ENCODE measurements at places on chromosomes 16 and 17.

- no peak for DNase-seq
Observed at GRCh38 chr17:55334881-55335540, 70.3 kb downstream of the HLF start.

GRCh38 chr17:80558046-80558445 is 13.4 kb downstream of the RPTOR start:
- no peak for DNase-seq

- DNase-seq, result no peak
Observed at GRCh38 chr17:64016974-64017373, 3.5 kb downstream of the ICAM2 start.

- no peak for DNase-seq
Observed at GRCh38 chr17:38702916-38703741, 1.9 kb upstream of the MLLT6 start.

DNA sequence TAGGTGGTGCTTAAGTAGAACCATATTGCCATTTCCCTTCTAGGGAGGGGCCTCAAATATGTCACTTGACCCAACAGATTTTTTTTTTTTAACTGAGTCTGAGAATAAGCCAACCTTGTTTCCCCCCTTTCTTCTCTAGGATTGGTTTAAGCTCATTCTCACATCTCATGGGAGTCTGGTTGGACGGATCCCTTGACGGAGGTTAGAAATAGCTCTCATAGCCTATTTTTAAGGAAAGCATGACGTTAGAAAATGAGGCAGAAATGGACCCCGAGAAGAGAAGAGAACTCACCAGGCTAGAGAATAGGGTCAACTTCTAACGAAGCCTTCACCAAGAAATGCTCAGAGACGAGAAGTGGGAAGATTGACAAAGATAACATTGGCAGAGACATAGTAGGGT is 95.1 kb upstream of the ZFHX3 start:
- DNase-seq, result no peak

DNA sequence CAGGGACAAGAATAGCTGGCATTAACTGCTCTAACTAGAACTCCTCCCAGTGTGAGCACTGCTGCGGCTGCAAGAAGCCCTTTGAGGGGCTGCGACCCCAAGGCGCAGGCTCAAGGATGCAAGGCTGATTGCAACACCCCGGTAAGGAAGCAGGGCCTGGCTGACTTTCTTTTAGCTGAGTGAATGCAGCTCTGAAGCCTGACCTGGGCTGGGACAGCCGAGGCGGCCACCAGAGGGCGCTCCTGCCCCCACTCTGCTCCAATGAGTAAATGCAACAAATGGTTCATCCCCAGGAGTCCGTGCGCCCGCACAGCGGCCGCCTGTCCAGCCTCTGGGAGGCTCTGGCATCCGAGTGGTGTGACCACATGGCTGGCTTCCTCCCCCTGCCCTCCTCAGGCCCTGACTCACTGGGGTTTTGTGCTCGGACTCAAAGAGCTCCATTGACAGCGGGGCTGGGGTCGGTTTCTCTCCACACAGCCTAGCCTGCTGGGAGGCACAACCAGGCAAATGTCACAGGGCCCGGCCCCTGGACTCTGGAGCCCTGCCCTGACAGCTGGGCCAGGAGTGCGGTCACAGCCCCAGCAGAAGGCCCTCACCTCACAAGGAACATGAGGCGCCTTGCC is at the start of gene SMIM5:
Gene SMIM5, plus strand, starts transcription at position 572 of the 623 bp plus-strand sequence. CDS start 6,768 bp downstream, outside the sequence.
- peak; percentile 96 for DNase-seq

GRCh38 chr16:46900455-46901235 is 16.5 kb downstream of the GPT2 start:
- DNase-seq, result no peak

DNA sequence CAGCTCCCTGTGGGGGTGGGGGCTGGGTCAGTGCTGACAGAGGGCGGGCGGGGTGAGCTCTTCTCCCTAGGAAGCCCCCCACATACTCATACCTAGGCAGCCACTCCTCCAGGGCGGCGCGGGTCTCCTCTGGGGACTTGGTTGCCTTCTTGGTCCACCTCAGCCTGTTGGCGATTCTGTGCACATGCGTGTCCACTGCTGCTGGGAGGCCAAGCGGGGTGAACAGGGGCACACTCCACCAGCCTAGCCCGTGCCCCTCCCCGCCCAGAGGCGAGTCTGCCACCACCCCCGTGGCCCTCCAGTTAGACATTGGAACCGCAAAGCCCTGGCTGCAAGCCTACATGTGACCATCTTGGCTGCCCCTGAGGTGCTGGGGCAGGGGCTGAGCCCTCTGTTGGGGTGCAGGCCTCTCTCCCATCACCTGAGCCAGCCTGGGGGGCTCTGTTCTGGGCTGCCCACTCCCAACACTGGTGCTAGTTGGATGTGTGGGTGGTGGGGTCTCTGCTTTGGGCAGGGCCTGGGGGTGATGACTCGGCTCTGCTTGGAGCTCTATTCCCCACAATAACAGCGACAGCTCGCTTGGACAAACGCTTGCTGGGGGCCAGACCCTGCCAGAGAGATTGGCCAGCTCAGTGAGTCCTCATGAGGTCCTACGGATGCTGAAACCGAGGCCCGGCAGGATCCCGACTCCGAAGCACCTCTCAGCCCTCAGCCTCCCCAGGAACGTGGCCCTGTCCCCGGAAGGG is 7.4 kb downstream of the NTHL1 start:
- DNase-seq, result no peak

DNA sequence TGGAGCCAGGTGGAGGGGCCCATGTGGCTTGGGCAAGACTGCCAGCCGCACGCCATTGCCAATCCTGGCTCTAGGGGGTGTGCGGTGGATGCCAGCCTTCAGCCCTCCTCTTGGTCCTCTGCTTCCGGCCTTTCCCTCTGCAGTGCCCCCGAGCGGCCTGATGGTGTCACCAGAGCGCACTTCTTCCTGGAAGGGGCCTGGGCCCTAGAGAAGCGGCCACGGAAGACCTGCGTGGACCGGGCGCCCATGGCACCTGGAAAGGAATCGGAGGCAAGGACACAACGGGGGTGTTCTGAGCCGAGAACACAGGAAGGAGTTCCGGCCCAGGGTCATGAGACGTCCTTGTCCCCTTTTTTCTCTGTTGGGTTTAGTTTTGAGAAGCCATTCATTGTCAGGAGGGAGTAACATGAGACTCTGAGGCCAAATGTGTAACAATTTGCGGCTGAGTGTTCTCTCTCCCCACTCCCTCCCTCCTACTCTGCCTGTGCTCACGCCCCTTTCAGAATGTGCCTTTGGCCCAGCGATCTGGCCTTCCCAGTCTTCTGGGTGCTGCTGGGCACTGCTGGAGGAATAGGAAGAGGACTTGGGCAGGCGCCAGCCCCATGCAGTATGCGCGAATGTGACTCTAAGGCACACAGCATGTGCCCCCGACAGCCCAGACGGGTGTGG is 92.8 kb downstream of the IRX3 start:
- DNase-seq, result peak; percentile 92

DNA sequence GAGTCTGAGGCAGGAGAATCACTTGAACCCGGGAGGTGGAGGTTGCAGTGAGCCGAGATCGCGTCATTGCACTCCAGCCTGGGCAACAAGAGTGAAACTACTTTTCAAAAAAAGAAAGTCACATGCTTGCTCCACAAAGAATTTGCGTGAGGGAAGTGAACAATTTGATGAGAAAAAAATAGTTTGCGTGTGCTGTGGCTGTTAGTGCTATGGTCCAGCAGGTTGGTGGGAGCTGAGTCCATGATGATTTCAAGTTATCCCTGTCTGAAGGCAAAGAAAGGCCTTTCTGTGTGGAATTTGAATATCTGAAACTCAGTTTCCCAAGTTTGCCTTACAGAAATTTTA is 21.0 kb downstream of the PRCD start:
- DNase-seq, result no peak

DNA sequence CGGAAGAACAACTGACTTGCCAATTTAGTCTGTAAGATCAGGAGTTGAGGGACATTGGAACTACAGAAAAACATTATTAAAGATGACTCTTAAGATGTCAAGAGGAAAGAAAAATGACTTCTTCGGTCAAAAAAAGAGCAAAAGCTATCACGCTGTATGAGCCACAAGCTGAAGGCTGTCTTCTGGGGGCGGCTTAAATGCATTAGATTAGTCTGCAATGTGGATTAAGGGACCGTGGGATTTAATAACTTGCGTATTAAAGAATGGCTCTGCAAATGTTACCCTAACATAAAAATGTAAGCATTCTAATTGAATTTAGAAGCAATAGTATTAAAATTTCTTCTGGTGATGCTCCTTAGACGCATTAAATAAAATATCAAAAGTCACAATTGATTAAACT is 108.6 kb downstream of the PITPNC1 start:
- DNase-seq, result no peak

DNA sequence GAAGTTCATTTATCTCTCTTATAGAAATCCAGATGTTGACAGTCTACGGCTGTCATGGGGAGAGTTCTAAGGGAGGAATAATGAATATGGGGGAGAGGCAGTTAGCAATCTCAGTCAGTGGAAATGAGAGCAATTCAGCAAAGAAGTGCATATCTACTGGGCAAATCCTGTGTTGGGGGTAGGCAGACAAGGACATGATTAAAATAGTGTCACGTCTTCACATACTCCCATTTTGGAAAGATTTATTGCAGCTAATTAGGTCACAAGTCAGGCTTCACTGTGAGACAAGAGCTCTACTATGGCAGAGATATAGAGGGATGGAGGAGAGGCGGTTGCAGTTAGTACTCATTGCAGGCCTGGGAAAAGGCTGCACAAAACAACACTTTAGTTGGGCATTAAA is 29.8 kb downstream of the LRRC36 start:
- DNase-seq, result no peak

DNA sequence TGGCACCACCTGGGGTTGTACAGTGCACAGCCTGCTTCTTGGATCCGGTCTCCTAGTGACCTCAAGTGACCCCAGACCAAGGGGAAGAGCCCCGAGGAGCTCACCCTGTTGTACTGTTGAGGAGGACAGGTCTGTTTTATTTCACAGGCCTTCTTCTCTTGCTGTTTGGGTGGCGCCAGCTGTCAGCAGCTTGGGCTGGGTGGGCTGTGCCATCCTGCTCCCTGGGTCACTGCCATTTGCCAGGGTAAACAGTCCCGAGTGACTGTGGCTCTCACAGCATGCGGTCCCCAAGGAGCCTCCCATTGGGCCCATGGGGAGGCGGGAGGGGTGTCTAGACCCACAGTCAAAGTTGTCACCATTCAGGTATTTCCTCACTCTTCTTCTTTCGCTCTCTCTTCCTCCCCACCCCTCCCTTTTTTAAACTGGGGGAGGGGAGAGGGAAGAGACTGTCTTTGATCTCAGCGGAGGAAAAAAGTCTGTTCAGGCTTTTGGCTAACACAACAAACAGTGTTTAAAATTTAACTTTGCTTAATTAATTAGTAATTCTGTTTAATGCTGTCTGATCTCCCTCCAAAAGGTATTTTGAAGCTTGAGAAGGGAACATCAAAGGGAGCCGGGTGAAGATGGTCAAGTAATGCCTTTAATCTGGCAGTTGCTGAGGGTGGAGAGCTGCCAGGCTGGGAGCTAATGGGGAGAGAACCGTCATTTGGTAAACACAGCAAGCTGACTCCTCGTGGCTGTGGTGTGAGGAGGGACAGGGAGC is 64.0 kb downstream of the SNX20 start:
- no peak for DNase-seq

GRCh38 chr16:19844945-19845641 is 39.6 kb downstream of the GPRC5B start:
- peak; percentile 87 for DNase-seq

GRCh38 chr17:73196500-73196899 is 3.6 kb downstream of the COG1 start:
- no peak for DNase-seq

DNA sequence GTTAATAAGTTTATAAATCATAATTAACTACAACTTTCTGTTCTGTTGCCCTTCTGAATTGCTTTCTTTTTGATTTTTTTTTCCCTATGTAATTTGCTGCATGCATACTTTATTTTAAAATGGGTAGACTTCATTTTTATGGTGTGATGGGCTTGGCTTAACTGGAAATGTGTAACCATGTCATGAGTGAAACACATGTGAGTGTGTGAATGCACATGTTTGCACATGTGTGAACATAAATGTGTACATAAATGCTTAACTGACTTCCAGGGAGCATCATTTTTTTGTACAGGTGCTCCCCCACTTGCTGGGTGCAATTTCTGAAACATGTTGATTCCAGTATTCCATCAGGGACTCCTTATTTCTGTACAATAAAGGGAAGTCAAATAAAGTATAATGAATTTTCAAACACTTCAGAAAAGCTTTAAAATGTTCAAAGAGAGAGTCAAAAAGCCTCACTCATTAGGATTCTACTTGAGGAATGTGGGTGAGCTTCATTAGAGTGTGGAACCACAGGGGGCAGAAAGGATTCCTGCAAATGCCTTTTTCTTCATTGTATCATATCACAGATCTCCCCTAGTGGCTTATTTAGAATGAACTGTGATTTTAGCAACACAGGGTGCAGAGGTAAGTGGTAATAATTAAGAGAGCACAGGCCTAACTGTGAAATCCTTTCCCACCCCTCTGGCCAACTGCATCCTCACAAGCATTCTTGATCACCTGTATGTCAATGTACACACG is 31.7 kb upstream of the CDH11 start:
- DNase-seq, result no peak

GRCh38 chr16:60151987-60152386 is 1417.9 kb upstream of the GOT2 start:
- DNase-seq, result no peak

DNA sequence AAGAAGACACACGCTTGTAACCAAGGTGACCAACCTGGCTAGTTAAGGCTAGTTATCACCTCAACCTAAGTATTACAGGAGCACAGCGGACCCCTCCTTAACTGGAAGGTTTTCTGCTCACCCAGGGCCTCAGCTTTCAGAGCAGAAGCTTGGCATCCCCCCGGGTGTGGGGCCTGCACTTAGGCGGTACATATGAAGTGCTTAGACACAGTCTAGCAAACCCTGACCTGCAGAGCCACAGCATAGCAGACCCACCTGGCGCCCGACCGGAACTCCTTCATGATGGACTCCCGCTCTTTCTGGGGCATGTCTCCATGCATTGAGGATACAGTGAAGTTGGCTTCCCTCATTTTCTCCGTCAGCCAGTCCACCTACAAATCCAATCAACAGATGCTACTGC is 9.8 kb downstream of the EIF4A3 start:
- DNase-seq, result no peak

DNA sequence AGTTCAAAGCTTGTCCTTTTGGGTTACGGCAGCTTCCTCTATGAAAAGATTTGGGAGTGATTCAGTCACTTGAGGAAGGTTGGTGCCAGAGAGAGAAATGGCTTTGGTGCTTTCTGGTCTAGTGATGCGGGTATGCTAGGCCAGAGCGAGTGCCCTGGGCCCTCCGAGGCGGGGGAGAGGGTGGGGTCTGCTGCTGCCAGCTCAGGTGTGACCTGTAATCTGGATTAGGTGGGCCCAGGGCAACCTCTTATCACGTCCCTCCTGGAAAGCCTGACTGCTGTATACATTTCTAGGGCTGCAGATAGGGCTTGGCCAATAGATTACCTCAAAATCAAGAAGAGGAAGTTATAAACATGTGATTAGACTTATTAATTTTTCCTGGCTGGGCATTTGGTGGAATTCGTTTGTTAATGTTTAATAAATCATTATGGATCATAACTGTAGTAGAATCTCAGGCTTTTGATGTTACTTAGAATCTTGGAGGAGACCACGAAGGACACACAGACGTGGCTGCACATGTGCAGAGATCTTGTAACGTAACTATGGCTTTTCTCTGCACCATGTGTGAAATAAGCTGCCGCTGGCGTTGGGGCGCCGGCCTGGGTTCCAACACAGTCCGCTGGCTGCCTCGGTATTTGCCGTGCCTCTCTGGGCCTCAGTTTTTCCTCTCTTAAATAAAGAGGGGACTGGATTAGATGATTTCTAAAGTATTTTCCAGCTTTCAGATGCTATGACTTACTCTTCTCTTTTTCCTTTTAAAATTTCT is 1.2 kb downstream of the IRF8 start:
- no peak for DNase-seq

GRCh38 chr16:12096157-12096777 is 119.7 kb downstream of the SNX29 start:
- peak; percentile 60 for DNase-seq

- peak; percentile 49 for DNase-seq
Observed at GRCh38 chr16:86476956-86477534, 33.3 kb upstream of the FOXF1 start.

Measured in AG20443 (cell line).